ENCODE measurements at places on chromosomes 16 and 17. TPM values are rescaled to one million over a fixed set of nuclear protein-coding genes. Genes with fewer than 3 reads are reported as not detected.
A peak's percentile ranks its signal among the peaks of the same experiment; 100 is the strongest.

The CD300A gene
- 43.7 TPM for total RNA-seq

The CCL3 gene
- total RNA-seq: 2,619 TPM

The KRT25 gene
- total RNA-seq: not detected

The HERPUD1 gene
- total RNA-seq: 127 TPM

The HS3ST3B1 gene
- 22.0 TPM for total RNA-seq

The IRX3 gene
- not detected for total RNA-seq

The CCDC144A gene
- total RNA-seq: 1.5 TPM

The RAB26 gene
- total RNA-seq: not detected

DNA sequence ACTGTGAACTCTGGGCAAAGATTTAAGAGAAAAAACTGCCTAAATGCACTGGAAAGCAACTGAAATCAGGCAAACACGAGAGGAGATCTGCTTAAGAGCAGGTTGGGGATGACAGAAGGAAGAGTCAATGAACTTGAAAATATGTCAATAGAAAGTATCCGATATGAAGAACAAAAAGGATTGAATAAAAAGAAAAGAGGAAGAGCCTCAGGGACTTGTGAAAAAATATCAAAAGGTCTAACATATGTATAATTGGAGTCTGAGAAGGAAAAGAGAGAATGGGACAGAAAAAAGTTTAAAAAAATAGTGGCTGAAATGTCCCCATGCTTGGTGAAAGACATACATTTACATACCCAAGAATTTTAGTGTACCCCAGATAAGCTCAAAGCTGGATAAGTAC lies 195.5 kb downstream of the COPRS start:
- DNase-seq: no peak

- DNase-seq: no peak
Measured at GRCh38 chr16:12203780-12204351, 227.3 kb downstream of the SNX29 start.

DNA sequence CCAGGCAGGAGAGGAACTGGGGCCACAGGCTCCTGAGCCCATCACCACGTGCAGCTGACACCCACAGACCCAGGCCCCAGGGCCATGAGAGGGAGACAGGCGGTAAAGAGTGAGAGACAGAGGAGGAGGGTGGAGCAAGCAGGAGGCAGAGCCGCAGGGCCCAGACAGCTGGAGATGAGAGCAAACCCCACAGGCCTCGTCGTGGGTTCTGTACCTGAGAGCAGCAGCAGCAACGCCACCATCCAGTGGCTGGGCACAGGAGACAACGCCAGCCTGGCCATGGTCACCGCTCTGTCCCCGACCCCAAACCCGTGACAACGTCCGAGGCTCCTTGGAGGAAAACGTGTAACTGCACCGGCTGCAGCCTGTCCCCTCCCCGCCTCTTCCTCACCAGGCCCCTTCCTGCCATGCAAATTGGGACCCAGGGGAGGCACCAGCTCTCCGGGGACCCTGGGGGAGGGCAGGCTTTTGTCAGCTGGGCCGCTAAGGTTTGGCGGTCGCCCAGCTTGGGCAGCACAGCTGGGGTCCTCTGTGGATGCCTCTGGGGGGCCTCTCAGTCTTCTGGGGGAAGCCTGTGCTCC lies at the start of gene CD79B:
TSS of gene CD79B (minus strand) at position 351 of the 581 bp plus-strand sequence. CDS start at position 281, 70 bp downstream.
- peak; percentile 68 for DNase-seq

- no peak for DNase-seq
Measured at GRCh38 chr16:80664226-80664625, 123.4 kb downstream of the DYNLRB2 start.

DNA sequence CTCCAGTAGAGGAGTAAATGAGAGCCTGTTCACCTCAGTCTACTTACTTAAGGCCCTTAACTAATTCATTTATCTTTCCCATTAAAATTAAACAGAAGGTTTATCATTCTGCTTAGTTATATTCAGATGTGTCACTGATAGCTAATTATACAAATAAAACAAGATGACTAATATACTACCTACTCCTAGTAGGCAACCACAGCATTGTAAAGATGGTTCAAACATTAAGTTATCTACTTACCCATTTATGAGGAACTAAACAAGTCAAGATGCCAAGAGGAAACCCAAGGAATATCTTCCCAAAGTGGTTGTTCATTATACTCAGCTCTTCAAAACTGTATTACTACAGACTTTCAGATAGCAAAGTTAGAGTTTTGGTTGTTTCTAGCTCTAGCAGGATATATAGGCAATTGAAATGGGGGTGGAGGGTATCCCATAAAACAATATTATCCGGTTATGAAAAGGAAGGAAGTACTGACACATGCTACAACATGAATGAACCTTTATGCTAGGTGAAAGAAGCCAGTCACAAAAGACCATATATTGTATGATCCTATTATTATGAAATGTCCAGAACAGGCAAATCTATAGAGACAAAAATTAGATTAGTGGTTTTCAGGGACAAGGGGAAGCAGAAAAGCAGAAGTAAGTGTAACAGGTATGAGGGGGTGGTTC lies 56.5 kb downstream of the SPAG9 start:
- DNase-seq: no peak

GRCh38 chr16:56632848-56633365 lies 448 bp downstream of the MT1M start:
- DNase-seq: no peak

DNA sequence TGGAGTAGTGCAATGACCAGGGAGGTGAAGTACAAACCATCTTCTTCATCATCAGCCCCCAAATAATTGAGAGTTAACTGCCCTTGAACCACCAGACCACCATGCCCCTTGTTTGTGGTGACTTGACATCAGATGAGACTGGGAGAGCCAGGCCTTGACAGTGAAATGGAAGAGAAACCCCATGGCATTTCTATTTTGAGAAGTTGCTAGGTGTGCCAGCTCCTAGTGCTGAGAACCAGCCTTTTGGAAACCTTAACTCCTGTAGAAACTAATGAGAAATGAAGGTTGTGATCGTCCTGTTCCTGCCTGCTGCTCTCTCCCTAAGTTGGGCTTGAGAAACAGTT lies 2.8 kb downstream of the TMEM94 start:
- DNase-seq: no peak

DNA sequence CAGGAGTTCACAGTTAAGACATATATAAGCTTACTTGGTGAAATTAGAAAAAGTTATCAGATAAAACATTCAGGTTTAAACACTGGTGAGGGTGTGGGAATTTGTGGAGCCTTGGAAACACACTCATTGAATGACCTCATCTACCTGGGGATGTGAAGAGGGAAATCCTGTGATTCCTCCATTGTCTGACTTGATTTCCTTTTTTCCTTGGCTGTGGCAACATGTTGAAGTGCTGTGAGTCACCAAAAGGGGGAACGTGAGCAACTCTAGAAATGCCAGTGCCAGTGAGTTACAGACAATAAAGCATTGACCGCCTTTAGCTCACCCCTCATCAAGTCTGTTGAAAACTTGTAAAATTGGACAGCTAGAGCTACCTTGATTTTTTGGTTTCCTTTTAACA lies 1.8 kb downstream of the HMOX2 start:
- no peak for DNase-seq

DNA sequence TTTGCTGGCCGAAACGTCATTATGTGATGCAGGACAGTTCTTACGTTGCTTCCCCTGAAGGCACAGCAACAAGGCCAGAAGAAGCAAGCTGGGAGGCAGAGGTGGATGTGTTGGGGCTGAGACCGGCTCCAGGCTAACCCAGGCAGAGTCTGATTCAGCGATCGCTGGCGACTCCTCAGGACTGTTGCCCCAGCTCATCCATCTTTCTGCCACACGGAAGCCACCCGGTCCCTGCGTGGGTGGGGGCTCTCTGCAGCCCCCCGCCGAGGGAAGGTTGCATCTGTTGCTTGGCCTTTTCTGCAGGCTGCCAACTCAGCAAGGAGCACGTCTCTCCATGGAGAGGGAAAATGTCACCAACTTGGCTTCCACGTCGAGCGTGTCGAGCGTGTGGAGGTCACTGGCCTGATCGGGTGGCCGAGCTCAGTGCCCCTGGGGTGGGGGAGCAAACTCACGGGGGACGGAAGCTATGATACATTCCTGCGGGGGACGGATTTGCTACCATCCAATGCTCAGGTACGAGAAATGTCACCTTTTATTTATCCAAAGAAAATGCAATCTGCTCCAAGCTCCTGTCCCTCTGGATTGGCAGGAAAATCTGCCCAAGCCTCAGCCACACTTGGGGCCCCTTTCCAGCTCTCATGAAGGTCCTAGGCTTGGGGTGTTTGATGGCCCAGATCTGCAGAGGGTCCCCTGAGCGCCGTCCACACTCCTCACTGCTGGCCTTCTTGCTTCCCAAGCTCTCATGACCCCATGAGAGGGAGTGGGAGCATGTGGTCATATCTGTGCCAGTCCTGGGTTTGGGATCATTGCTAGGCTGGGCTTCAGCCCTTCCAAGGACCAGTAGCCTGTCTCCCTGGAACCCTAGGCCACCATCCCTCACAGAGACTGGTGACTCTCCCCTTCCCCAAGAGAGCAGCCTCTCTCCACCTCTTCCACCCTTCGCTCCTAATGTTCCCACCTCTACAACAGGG lies 69.4 kb downstream of the RPH3AL start:
- no peak for DNase-seq

DNA sequence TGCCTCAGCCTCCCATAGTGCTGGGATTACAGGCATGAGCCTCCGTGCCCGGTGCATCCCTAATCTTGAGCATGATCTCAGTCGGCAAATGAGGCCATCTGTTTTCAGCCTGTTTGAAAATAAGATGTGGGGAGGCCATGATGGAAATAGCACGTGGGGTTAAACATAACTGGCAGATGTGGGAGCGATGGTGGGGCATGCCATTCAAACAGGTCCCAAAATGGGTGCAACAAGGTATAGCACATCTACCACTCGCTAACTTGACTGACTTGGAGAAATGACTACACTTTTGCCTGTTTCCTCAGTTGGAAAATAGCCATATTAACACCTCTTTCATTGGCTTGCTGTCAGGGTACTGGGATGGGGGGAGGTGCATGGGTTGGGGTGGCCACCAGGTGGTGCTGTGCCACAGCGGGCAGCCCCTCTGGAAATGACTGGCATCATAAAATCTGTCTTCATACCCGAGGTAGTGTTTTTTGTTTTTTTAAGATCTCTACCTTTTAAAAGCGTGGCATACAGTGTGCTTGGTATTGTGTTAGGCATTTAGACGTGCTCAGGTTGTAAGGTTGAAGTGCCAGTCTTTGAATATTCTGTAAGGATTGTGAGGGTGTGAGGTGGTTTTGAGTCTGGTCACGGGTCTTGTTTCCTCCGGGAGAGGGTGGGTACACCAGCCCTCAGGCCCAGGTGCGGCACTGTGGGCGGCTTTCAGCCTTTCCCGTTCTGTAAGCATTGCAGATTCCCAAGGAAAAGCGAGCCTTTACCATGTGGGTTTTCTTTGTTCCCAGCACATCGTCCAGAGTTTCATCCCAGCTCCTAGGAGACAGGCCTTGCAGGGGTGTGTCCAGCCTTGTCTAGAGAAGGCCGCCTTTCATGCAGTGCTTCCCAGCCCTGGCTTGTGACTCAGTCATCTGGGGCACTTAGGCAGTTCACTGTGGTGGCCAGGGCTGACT lies 2.9 kb upstream of the TTYH2 start:
- DNase-seq: peak; percentile 77

DNA sequence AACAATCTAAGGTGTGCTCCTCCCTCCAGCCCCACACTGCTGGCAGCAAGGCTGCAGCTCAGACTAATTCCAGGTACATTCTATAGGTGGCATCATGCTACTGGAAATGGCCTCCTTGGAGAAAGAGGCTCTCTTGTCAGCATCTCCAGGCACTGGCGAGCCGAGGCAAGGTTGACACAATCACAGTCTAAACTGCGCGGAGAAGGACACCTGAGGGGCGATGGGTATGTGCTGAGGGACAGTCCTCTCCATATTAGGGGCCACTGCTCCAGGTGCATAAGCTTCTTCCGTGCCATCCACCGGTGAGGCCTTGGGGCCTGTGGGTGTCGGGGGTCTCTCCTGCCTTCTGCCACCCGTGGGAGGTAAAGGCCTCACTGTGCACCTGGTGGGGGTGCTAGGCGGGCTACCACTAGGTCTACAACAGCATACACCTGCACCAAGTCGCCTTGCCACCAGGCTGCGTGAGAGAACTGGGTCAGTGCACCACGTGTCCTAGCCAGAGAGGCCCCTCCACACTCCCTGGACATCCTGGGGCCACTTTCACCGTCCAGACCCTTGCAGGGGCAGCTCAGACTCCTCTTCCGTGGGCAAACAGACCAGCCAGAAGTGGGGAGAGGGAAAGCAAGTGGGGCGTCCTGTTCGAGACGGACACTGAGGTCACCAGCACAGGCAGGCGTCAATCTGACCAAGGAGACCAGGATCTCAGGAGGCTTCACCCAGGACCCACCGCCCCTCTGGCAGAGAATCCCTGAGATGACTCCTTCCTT lies 12.1 kb upstream of the CBX8 start:
- DNase-seq: no peak

DNA sequence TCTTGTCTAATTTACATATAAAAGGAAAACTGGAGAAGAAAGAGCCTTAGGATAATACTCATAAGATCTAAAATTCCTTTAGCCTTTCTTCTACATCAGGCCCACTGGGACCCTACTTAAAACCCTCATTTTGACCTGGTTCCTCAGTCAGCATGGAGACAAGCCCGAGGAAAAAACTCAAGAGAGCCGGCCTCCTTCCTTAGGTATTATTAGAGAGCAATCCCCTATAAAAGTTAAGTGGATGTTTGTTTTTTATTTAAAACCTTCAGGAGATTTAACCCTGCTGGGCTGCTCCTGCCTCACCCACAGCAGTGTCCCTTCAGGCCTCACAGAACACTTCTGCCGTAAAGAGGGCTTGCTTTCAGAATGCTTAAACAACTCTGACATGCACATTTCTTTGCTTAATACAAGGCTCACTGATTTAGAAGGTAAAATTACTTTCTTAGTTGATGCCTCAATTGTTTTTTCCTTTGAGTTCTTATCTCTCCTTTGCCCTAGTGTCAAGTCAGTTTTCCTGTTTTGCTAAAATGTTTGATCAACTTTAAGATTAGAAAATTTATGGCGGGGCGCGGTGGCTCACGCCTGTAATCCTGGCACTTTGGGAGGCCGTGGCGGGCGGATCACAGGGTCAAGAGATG lies 145.6 kb upstream of the TBX2 start:
- DNase-seq: no peak

DNA sequence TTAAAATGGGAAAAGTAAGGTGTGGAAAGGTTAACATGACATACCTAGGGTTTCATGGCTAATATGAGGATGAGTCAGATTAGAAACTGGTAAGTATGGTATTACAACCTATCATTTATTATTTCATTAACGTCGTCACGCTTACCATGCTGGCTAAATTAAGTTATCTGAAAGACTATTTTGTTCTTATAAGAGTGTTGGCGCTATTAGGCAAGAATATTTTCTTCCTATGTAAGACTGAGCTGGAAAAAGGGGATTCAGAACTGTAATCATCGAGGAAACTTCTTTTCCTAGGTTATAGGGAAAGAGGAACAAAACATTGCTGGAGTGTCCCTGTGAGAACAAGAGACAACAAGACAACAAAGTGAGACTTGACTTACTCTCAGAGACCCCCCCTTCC lies 440.8 kb downstream of the KCNJ2 start:
- no peak for DNase-seq

GRCh38 chr17:60823515-60823914 lies 145.9 kb downstream of the BCAS3 start:
- DNase-seq: no peak

DNA sequence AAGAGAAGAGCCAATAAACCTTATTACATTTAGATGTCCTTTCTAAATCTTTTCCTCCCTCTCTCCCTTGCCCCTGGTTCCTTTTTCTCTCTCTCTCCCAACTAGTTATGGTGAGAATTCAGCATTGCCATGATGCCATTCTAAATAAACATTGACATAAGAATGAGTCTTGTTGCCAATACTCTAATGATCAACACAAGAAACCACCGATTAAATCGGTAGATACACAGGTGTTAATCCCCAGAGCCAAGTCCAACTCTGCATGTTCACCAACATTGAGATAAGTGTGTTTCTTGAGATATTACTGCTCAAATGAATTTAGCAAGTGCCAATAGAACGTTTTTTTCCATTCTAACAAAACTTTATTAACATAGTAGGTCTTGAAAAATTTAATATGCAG lies 412.1 kb downstream of the KCNJ2 start:
- DNase-seq: no peak

Data from natural killer cell treated with Interleukin-12 subunit alpha and Interleukin-12 subunit beta and Interleukin-15 and Interleukin-18, amount 100 ng/mL, for 72 hours (primary cell).